ENCODE measurements at places on chromosomes 11 and 22.

DNA sequence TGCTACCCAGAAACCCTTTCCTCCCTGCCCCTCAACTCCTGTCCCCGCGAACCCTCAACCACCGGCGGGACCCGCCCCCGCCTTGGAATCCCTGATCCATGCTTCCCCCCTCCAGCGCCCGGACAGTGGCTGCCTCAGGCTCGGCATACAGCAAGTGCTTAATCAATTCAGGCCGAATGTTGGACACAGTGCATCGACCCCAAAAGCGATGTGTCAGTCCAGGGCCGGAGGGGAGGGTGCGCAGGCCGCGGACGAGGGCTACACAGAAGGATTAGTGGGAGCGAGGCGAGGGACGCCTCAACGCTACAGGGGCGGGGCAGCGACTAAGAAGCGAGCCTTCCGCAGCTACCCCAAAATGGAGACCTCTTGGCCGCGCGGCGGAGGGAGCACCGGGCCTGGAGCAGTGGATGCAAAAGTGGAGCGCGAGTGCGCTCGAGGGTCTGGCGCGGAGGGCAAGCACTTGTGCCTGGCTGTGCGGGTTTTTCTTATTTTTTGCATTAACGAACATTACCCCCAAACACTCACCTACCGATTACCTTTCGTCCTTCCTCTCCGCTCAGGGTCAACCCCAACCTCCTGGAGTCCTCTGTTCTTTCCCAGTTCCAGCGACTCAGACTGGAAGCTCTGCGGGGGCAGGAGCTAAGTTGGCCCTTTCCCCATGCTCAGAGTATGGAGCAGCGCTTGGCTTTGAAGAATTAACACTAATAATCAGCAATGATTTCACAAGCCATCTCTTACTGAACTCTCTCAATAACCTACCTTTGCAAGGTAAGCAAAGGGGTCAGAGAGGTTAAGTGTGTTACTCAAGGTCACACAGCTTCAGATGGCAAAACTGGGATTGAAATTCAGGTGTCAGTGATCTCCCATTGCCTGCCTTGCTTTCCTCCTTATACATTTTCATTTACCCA, 30.0 kb upstream of the WNT11 start:
- DNase-seq: no peak

DNA sequence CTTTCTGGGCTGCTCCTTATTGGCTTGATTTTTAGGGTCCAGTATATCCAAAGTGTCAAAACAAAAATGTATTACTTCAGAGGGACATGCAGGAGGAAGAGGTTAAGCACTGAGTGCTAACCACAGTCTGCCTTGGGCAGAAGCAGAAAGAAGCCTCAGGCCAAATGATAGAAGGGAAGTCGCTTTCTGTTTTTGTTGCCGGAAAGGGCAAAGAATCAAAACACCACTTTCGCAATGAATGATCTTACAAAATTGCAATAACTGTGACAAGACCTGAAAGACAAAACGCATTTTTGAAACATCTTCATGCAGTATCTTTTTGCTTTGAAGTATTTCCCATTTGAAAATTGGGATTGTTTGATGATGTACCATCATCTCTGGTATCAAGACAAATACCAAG, 70.1 kb upstream of the PICALM start:
- no peak for DNase-seq

- DNase-seq: no peak
Observed at GRCh38 chr11:65187971-65188461, 6.3 kb downstream of the CAPN1 start.

- DNase-seq: no peak
Observed at GRCh38 chr22:18091916-18092526, 14.2 kb downstream of the PEX26 start.

DNA sequence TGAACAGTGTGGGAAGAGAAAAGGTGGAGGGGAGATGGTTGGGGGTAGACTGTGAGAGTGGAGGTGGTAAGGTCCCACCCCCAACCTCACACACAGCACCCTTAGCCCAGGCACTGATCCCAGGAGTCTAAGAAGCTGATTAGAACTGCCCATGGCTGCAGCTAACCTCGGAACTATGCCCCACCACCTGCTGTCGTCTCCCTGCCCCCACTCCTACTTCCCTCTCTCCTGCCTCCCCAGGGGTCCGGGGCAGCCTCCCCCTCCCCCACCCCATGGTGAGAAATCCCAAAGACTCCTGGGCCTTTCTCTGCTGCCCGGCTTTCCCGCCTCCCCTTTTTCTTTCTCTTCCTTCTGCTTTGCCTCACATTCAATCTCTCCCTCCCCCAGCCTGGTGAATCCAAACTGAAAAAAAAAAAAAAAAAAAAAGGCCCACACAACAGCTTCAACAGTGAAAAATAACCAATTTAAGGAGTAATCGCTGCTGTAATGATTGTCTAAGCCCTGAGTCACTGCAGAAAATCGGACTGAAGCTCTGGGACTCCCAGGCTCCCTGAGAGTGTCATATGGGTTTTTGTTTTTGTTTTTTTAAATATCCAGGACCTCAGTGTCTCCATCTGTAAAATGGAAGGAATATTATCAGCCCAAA, 9.6 kb upstream of the TP53I11 start:
- DNase-seq: peak; percentile 65

GRCh38 chr11:76526878-76527277, 82.1 kb downstream of the EMSY start:
- no peak for DNase-seq

DNA sequence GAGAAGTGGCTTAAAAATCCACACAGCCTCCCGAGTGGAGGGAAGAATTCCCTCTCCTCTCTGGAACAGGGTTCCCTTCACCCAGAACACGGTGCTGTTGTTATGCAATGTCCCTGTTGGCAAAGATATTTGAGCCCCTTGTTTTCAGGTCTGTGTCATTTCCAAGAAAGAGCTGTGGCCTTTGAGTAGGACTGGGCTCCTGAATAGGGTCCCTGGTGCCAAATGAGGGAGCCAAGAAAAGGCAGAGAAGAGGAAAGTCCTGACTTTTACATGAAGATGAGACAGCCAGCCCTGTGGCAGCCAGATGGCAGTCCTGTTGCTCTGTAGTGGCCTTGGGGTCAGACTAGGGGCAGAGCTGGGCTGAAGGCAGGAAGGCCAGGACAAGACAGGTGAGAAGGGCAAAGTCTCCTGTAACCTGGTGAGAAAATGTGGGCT, 51.2 kb upstream of the ELF5 start:
- no peak for DNase-seq

GRCh38 chr22:46393873-46394272, 58.4 kb downstream of the TRMU start:
- no peak for DNase-seq

All from D721Med (cell line).